ENCODE measurements at places on chromosomes 3 and 15.

DNA sequence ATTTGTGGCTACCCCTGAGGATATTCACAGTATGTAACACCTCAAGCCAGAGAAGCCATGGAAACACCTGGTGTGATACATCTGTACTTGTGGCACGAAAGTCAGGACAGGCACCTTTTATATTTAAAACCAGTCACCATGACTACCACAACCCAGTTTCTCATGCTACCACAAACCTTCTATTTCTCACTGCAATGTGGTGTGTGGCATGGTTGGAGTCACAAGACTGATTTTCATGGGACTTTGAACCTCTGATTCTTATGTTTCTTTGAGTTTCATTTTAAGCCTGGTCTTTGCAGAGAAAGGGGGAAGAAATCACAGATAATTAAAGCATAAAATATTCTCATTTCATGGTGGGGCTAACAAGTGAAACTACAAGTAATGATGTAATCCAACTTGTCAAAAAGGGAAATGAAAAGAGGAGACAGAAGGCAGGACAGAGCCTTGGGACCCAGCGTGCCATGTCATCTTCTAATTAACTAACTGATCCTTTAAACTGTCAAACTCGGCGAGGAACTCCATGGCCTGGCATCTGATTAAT is 175.9 kb downstream of the PDZRN3 start:
- no peak for DNase-seq

DNA sequence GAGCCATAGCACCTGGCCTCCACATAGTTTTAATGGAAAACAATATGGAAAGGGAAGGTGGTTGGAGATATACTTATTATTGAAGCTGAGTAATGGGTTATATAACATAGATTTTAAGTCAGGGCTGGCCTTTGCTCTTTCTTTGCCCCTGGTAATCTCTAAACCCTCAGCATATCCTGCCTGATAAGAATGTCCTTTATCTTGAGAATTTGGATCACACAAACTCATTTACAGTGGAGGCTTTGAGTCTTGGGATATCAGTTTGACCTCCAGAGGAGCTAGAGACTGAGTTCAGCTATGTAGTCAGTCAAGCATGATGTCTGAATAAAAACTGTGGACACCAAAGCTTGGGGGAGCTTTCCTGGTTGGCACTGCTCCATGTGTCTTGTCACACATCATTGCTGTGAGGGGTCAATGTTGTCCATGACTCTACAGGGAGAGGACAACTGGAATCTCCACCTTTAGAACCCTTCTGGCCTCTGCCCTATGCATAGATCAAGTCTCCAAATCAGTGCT is 9.0 kb upstream of the C3orf33 start:
- DNase-seq: no peak

GRCh38 chr15:80637747-80638146 is 57.4 kb upstream of the ABHD17C start:
- DNase-seq: no peak

- no peak for DNase-seq
Observed at GRCh38 chr3:2090095-2090911, 8.4 kb upstream of the CNTN4 start.

GRCh38 chr3:101992863-101993262 is 143.5 kb downstream of the NFKBIZ start:
- no peak for DNase-seq

DNA sequence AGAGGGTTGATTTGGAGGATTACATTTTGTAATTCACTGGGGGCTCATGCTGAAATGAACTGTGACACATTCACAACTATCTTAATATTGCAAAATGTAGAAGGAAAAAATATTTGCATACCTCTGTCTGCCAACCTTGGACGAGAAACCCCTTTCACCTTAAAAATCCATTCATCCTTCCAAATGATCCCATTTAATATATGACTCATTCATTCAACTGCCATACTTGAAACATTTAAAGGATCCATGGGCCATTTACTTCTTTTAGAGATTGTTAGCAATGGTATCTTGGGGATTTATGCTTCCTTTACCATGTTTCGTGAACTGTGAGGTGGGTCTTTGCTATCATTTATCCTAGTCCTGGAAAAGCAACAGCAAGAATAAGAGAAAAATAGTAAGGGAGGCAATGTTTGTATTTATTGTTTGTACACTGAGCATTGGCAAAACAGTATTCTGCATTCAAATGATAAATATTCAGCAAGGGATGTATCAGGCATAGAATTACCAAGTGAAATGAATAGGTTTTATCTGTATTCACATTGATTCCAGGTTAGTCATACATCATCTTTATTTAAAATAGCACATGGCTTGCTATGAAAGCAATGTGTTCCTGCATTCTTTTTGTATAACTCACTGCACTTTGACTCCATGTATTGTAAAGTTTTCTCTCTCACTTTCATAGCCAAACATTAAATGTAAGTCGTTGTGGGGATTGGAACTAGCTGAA is 378.1 kb downstream of the NSUN3 start:
- no peak for DNase-seq

Data from hypothalamus (tissue), 51 donors.